ENCODE measurements at places on chromosomes 2 and 18. TPM values are rescaled to one million over a fixed set of nuclear protein-coding genes. Genes with fewer than 3 reads are reported as not detected.

DNA sequence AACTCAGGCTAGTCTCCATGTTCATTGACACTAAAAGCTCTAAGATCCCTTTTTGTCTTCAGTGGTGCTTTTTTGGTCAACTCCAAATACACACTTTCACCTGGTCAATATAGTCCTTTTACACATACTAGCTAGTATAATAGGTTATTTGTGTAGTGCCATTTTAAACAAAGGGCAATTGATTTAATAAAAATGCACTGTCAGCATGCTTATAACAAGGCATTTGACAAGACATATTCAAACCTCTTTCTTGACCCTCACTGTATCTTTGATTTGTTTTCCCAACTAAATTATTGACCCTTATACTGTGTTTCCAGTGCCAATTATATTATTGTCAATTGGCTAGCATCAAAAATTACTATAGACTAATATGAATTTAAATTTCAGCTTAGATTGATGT lies 1117.6 kb upstream of the DDX18 start:
- no peak for DNase-seq

DNA sequence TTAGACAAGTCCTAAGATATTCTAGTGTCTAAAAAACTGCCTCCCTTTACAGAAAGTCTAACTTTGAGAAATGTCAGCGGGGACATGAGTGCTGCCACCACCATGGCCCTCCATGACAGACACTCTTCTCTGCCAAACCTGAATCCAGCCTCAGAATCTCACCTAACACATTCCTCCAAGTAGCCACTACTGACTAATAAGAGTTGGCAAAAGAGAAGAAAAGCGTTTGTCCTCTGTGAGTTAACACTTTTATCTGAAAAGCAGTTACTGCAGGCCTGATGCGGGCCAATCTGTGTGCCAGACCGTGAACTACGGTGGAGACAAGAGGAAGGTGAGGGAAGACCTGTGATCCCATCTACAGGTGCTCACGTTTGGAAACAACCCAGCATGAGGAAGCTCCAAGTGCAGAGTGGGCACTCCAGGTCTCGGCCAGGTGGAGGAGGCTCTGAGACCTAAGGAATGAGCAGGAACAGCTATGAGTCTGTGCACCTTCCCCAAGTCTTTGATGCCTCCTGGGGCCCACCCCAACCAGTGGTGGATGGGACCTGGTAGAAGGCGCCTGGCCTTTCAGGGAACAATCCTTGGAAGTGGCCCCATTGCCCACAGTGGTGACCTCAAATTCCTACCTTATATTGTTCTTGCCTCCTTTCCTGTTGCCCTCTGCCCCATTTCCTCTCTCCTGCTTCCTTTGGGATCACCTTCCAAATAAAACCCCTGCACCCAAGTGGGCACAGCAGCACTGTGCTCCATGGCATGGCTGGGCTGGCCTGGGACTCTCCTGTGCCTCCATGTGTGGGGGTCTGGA lies 91.6 kb downstream of the BIN1 start:
- no peak for DNase-seq

DNA sequence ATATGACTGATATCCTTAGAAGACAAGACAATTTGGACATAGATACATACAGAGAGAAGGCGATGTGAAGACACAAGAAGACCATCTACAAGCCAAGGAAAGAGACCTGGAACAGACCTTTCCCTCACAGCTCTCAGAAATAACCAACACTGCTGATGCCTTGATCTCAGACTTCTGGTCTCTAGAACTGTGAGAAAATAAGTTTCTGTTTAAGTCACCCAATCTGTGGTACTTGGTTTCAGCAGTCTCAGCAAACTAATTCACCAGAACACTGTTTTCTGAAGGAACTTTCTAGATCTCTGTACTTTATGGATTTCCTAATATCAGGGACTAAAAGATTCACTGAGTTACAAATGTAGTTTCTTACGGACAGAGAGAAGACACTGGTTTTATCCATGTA lies 58.8 kb downstream of the NAB1 start:
- no peak for DNase-seq

DNA sequence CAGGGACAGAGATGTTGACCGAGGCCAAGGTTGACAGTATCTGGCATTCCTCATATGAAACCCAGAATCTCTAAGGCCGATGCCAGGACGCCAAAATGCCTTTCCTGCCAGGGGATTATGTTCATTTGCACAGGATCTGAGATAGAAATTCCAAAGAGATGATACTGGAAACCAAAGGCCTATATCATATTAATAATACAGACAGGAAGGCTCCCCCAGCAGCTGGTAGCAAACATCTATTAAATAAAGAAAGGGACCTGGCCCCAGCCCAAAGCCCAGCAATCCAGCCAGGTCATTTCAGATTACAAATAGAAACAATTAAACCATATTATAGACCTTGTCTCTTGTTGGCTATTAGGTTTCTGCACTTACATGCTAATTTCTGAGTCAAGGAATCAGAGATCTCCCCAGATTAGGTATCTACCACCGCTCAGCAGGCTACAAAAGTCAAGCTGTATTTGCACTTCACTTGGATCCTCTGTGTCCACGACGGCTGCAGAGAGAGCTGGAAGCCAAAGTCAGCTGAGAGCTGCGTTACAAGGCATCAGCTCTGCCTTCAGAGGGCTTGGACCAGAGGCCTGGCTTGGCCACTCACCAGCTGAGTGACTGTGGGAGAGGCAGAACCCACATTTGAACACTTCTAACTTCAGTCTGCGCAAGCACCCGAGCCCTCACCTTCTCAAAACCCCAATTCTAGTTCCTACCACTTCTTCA lies 269.3 kb upstream of the SIX2 start:
- no peak for DNase-seq

Gene ACOXL
- not detected for total RNA-seq

Gene IL36B
- not detected for total RNA-seq

Gene STPG4
- total RNA-seq = not detected

Gene KIAA2012
- total RNA-seq = not detected

Gene TANC1
- total RNA-seq = 65.2 TPM
